Fibroblast of villous mesenchyme (primary cell): ENCODE measurements at places on chromosomes 5 and 9. TPM values are rescaled to one million over a fixed set of nuclear protein-coding genes. Genes with fewer than 3 reads are reported as not detected.

The SLC6A3 gene
- not detected in 2 replicates for total RNA-seq

DNA sequence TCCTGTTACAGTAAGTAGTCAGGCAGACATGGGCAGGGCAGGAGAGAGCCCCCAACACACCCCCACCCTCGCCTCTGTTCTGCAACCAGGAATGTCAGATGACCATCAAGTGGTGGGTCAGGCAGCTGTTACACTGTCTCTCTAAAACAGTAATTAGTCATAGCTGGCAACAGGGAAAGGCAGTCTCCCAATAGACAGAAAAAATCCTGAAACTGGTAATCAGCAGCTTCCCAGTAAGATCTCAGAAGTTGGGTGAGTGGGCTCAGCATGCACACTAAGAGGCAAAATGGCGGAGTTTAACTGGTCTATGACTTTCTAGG lies 90.2 kb downstream of the C5orf15 start:
- DNase-seq, result no peak

- DNase-seq, result no peak
Measured at GRCh38 chr9:71897577-71897976, 13.4 kb downstream of the ABHD17B start.

The SNX2 gene
- total RNA-seq, result 65.4 and 66.9 TPM in 2 replicates

GRCh38 chr9:109114670-109115069 lies 5.1 kb downstream of the TMEM245 start:
- DNase-seq, result peak; percentile 77

The SV2C gene
- not detected in 2 replicates for total RNA-seq

GRCh38 chr5:86979811-86980411 lies 287.8 kb upstream of the RASA1 start:
- peak; percentile 94 for DNase-seq

- no peak for DNase-seq
Measured at GRCh38 chr5:138936968-138937345, 61.8 kb upstream of the LRRTM2 start.

DNA sequence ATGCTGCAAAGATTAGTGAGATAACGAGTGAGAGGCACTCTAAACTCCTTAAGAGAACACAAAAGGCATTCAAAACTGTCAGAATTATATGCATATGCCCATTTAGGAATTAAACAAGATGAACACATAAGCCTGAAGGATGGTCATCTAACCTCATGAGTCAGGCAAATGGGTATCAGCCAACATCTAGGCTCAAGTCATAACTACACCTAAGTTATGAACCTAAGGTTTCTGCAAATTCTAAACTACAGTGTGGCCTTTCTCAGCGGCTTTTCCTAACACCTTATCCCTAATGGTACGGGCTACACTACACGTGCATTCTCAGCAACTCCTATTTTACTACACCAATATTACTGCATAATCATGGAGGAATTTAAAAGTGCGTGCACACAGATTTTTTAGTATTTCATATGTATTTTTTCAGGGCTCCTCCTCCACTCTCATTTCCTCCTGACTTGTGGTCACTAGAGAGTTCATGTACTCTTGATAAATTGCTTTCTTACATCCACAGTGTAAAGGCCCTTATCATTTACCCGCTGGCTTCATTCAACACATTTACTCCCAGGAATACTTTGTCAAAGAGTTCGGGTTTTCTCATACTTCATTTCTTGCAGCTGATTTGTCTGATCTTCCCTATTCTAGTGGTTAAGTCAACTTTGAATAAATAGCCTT lies 316.5 kb downstream of the BNC2 start:
- peak; percentile 35 for DNase-seq

GRCh38 chr5:115068239-115069086 lies 101.2 kb downstream of the TRIM36 start:
- DNase-seq, result peak; percentile 21

The EGFL7 gene
- 7.7 and 9.9 TPM in 2 replicates for total RNA-seq

DNA sequence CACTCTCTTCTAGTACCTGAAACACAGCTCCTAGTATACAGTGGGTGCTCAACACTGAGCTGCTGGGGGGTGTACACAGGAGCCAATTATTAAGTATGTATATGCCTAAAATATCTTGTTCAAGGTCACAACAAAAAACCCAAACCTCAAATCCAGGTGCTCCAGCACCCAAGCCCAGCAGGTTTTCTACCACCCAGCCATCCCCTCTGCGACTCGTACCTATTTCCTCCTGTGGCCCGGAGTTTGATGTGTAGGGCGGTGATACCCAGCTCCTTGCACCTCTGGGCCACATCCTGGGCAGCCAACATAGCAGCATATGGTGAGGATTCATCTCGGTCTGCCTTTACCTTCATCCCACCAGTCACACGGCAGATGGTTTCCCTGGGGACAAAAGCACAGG lies 3.0 kb downstream of the RPS14 start:
- DNase-seq, result no peak

The HRCT1 gene
- total RNA-seq, result 0.43 and 0.97 TPM in 2 replicates

The CDKN2A gene
- total RNA-seq, result 20.7 and 32.5 TPM in 2 replicates

DNA sequence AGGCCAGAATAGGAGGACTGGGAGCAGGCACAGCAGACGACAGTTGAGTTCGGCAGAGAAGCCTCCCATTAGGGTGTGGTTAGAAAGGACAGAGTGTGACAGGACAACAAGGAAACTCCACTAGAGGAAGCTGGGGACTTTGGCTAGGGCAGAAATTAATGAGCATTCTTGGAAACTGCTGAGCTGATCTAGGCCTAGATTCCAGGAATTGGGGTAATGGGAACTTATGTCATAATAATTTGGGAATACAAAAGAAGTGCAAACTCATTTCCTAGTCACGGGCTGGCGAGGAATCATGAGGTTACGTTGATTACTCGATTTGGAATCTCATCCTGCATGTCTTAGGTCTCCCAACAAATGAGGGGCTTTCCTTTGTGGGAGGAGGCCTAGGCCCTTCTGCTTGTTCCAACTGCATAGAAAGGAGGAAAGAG lies 144.6 kb upstream of the RPS23 start:
- peak; percentile 31 for DNase-seq

- DNase-seq, result no peak
Measured at GRCh38 chr5:10875201-10875768, 114.3 kb upstream of the DAP start.

The GFI1B gene
- total RNA-seq, result under 0.01 and 0.32 TPM in 2 replicates

DNA sequence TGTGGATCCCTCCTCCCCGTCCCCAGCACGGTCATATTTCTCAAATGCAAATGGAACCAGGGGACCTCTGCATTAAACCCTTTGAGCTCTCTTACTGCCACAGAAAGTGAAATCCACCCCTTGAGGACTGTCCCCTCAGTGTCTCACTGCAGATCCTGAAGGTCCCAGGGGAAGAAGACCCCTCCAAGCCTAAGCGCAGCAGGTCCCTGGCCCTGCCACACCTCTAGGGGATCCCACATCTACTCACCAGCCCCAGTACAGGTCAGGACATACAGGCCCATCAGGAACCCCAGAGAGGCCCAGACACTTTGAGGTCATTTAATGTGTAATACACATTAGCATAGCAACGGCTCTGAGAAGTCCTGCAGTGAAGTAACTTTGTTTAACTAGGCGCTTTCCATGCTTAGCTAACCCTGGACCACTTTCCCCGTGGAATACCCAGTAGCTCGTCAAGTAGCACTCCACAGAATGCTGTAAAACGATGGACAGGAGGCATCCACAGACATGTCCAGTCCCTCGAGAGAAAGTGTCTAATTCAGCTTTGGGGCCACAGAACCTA lies 54.7 kb upstream of the ALDH1B1 start:
- DNase-seq, result no peak

DNA sequence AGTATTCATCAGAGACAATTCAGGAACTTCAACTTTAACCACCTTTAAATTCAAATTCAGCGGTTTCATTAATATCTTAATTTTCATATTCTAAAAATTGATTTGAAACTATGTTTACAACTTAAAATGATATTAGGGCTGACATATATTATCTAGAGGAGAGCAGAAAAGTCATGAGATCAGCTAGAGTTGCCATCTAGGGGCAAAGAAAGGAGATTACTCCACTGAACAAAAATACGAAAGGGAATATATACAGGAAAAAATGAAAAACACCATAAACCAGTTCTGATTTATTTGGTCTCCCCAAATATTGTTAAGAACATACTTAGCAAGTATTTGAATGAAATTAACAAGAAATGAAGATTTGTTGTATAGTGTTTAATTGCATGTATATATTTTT lies 946.3 kb downstream of the DTWD2 start:
- no peak for DNase-seq

DNA sequence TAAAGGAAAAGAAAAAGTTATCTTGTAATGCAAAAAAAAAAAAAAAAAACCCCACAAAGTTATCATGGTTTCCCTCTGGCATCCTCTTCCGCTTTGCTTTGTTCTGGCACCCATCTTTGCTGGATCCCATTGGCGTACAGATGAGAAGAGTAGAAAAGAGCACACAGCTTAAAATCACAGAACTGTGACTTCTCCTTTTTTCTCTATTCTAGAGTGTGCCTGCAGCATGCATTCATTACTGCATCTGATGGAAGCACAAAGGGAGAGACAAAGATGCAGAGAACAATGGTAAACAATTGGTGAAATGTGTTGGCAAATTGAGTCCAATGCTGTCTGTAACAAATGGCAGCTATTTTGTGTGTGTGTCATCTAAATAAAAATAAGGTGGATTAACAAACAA lies 440.8 kb upstream of the PIK3R1 start:
- no peak for DNase-seq

DNA sequence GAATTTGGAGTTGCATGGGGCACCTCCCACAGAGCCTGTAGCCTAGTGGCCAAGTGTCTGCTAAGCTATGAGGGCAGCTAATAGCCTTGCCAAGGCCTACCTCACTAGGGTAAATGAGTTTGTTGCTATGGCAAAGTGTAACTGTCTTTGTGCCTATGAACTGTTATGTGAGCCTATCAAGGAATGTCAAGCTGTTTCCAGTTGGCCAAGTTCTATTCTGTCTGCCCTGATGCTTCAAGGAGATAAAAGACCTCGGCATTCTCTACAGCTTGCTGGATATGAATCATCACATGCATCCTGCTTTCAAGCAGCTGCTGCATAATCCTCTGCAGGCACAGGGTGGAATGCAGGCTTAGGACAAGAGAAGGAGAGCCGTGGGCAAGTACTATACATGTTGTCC lies 69.8 kb upstream of the CCDC112 start:
- DNase-seq, result peak; percentile 92

The SMC5 gene
- 32.9 and 39.3 TPM in 2 replicates for total RNA-seq

The SAXO1 gene
- not detected in 2 replicates for total RNA-seq

GRCh38 chr5:173396311-173396993 lies 68.2 kb upstream of the STC2 start:
- peak; percentile 4 for DNase-seq
